ENCODE measurements at places on chromosomes 1 and 21.
A peak's percentile ranks its signal among the peaks of the same experiment; 100 is the strongest.

- DNase-seq = no peak
Observed at GRCh38 chr1:105483436-105483835, 1573.0 kb upstream of the PRMT6 start.

GRCh38 chr1:156652131-156652991 is 10.4 kb downstream of the BCAN start:
- no peak for DNase-seq

GRCh38 chr1:36554323-36554628 is 71.6 kb upstream of the CSF3R start:
- no peak for DNase-seq

DNA sequence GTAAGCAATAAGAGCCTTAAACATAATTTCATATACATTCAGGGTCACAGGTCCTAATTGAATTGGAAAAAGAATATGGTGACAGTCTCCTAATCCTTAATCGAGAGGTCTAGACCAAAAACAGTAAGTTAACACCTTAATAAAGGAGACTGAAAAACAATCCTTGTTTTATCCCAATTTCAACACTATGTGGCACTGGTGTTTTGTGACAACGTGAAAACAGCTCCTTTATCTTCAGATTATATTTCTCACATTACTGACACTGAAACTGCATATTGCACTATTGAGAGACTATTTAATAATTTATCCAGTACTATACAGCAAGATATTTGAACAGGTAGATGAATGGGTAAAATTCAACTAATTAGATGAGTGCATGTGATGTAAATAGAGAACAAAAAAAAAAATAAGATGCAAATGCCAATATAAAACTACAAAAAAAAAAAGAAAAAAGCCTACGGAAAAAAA is 34.1 kb downstream of the TP53BP2 start:
- no peak for DNase-seq

GRCh38 chr1:106063510-106063909 is 993.0 kb upstream of the PRMT6 start:
- no peak for DNase-seq

- DNase-seq = no peak
Observed at GRCh38 chr21:34018910-34019309, 54.5 kb upstream of the MRPS6 start.

DNA sequence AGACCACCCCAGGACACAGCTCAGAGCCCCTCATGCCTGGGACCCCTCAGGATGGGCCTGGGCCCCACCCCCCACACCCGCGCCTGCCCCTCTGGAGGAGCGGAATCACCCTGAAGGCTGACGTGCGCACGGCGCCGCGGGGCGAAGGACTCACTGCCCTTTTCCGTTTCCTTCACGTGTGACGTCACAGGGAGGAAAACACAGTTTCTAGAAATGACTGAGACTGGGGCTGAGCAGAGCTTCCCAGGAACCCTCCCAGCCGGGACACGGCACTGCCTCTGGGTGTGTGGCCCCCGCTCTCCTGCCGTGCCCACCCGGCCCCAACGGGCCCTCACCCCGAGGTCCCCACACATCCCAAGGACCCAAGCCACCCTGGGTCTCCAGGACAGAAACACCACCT is 5.4 kb upstream of the TNFRSF4 start:
- no peak for DNase-seq

DNA sequence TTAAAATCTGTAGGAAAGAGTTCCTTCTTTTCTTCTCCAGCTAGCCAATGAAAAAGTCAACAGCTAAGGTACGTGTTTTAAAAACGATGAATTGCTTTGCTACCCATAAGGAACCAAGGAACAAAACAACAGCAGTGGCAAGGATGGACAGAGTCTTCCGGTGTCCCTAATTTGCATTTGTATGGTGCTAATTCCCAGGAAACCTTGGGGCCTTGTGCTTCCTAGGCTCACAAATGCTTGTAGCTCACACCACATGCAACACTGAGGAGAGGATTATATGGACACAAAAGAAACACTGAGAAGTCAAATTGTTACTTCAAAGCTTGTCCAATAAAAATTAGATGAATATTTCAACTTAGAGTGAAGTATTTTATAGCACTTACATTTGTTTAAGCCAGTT is 1.8 kb upstream of the PGBD5 start:
- no peak for DNase-seq

- DNase-seq = peak; percentile 12
Observed at GRCh38 chr1:48181669-48182367, 40.7 kb upstream of the SLC5A9 start.

- DNase-seq = no peak
Observed at GRCh38 chr1:216690603-216691002, 32.6 kb downstream of the ESRRG start.

- no peak for DNase-seq
Observed at GRCh38 chr21:35829067-35829466, 231.3 kb downstream of the SETD4 start.

- no peak for DNase-seq
Observed at GRCh38 chr21:39078322-39079065, 104.8 kb downstream of the PSMG1 start.

DNA sequence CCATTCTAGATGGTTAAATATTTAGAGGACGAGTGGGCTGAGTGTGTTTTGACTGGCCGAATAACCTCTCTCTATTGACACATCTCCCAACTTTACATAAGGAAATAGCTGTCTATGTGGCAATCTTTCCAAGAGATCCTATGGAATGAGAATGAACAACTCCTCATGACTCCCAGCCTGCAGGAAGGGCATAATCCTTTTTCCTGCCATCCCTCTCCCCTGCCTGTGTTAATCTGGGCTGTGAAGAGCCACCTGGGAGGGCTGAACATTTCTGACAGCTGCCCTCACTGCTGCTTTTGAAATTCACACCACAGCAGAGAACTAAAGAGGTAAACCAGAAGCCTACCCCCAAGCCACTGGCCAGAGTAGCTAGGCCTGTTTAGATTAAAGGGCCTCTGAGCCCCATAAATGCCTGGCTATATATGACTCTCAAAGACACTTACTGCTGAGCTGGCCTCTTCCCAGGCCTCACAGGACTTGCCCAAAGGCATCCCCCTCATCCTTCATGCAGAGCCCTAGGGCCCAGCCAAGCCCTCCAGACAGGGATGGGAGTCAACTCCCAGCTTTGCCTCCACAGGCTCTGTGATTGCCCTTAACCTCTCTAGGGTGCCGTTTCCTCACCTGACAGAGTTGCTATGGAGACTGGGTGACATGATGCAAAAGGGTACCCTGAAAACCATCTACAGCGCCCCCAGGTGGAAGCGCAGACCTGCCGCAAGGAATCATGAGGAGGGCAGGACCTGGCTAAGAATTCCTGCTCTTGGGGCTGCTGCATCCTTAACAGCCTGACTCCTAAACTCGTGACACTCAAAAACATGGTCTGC is 42.0 kb upstream of the LDLRAP1 start:
- peak; percentile 52 for DNase-seq

GRCh38 chr1:201376107-201376463 is 1.4 kb downstream of the TNNT2 start:
- no peak for DNase-seq

DNA sequence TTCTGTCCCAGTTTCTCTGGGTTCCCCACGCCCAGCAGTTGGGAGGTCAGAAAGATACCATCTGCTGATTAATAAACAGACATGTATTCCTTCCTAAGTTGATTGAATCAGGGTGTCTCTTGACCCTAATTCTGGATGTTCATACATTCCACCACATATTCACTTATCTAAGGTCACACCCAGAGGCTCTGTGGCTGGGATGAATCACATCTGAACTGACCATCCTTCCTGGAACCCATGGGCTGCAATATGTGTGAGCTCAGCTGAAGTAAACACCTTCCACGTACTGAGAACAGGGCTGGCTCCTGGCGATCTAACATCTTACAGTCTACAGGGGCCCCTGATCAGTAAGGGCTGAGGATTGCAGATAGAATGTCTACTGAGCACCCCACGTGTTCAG is 20.5 kb upstream of the TRABD2B start:
- no peak for DNase-seq

DNA sequence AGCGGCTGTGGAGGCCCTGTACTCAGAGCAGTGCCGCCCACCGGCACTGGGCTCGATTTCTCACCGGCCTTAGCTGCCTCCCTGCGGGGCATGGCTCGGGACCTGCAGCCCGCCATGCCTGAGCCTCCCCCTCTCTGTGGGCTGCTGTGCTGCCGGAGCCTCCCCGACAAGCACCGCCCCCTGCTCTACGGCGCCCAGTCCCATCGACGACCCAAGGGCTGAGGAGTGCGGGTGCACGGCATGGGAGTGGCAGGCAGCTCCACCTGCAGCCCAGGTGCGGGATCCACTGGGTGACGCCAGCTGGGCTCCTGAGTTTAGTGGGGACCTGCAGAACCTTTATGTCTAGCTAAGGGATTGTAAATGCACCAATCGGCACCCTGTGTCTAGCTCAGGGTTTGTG is 5.2 kb upstream of the SOD1 start:
- no peak for DNase-seq

DNA sequence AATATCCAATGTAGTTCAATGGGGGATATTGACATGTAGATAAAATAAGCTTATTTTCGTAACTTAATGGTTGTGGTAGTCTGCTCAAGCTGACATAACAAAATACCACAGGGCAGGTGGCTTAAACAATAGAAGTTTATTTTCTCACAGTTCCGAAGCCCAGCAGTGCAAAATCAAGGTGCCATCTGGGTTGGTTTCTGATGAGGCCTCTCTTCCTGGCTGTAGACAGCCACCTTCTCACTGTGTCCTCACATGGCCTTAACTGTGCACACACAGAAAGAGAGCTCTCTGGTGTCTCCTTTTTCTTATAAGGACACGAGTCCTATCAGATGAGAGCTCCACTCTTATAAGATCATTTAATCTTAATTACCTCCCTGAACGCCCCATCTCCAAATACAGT is 64.8 kb upstream of the IPO9 start:
- DNase-seq = no peak

GRCh38 chr1:111585447-111586086 is 34.0 kb upstream of the RAP1A start:
- DNase-seq = no peak

DNA sequence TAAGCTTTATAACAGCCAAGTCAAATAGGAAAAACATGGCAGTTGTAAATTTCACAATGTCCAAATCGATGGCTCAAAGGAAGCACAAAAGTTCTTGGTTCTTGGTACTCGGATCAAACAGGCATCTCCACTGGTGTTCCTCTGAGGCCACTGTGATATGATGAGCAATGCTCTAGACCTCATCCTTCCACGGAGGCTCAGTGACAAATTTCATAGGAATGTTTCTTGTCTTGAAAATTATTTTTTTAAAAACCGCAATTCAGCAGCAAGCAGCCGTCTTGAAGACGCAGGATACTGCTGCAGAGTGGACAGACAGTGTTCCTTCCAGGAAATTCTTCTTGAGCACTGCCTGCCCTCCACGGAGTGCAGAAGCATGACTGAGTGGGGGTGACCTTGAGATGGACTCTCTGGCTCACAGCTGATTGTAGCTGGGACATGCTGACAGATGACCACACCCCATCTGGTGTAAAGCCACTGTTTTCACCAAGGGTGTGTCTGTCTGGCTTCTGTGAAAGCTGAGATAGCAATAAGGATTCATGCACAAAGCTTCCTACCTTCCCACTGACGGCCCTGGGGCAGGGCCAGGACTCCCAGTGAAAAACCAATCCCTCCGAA is 61.9 kb downstream of the TIAM1 start:
- DNase-seq = no peak

- no peak for DNase-seq
Observed at GRCh38 chr1:2232916-2233438, 4.9 kb downstream of the SKI start.

GRCh38 chr1:210437781-210438180 is 109.1 kb downstream of the HHAT start:
- no peak for DNase-seq

- DNase-seq = no peak
Observed at GRCh38 chr1:3306583-3307291, 147.7 kb upstream of the ARHGEF16 start.

GRCh38 chr1:106568201-106568974 is 488.1 kb upstream of the PRMT6 start:
- no peak for DNase-seq

DNA sequence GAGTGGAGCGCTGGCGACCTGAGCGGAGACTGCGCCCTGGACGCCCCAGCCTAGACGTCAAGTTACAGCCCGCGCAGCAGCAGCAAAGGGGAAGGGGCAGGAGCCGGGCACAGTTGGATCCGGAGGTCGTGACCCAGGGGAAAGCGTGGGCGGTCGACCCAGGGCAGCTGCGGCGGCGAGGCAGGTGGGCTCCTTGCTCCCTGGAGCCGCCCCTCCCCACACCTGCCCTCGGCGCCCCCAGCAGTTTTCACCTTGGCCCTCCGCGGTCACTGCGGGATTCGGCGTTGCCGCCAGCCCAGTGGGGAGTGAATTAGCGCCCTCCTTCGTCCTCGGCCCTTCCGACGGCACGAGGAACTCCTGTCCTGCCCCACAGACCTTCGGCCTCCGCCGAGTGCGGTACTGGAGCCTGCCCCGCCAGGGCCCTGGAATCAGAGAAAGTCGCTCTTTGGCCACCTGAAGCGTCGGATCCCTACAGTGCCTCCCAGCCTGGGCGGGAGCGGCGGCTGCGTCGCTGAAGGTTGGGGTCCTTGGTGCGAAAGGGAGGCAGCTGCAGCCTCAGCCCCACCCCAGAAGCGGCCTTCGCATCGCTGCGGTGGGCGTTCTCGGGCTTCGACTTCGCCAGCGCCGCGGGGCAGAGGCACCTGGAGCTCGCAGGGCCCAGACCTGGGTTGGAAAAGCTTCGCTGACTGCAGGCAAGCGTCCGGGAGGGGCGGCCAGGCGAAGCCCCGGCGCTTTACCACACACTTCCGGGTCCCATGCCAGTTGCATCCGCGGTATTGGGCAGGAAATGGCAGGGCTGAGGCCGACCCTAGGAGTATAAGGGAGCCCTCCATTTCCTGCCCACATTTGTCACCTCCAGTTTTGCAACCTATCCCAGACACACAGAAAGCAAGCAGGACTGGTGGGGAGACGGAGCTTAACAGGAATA is 4.2 kb downstream of the TFAP2E start:
- no peak for DNase-seq

DNA sequence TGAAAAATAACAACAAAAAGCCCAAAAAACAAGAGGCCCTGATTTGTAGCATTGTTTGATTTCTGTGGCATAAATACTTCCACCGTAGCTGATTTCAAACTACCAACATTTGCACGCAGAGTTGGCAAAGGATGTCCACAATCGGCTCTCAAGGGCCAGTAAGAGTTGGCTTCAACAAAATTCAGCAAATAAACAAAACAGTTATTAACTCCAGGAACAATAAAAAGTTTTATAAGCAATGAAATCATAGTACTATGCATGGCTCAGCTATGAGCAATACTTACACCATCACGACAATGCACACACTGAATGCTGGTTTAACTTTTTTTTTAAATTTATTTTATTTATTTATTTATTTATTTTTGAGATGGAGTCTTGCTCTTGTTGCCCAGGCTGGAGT is 8.7 kb upstream of the COX20 start:
- DNase-seq = no peak

GRCh38 chr1:205072881-205073280 is 11.4 kb downstream of the TMEM81 start:
- no peak for DNase-seq

Measured in WERI-Rb-1 (cell line).